Left renal pelvis (tissue), 4 donors: ENCODE measurements at places on chromosomes 6 and 20.

- no peak for DNase-seq
These were observed 23.7 kb downstream of the ECHDC1 start for GRCh38 chr6:127319686-127320085.

DNA sequence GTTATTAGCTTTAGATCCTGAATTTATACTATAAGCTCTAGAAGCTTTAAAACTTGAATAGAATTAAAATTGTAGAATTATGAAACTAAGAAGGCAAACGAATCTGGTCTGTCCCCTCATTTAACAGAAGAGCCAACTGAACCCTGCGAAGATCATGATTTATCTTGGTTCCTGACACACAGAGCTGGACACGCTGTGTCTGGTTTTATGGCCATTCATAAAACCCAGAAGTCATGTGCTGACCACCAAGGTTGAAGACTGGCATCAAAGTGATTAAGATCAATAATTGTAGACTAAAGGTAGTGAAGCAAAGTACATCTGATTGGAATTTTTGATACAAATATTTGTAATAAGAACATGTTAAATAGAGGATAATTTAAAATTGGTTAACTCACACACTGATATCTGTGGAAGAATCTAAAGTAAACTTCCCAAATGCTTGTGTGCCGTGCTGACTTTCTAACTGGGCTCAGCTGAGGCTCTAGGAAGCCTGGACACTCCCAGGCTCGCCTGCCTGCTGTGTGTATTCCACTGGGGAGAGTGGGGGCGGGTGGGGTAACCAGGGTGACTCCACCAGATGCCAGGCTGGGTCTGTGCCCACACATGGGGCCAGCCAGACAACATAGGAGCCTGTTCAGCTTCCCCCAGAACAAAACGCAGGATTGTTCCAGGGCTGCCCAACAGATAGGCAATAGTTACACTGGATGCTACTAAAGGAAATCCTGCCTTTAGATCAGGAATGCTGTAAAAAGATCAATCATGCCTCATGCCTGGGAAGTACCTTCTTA is 42.1 kb upstream of the SLC22A3 start:
- DNase-seq = no peak

- no peak for DNase-seq
These were observed 87.5 kb downstream of the RALGAPA2 start for GRCh38 chr20:20624914-20625313.

- DNase-seq = no peak
These were observed 536.7 kb upstream of the MMS22L start for GRCh38 chr6:97819710-97820109.

- DNase-seq = no peak
These were observed 46.1 kb downstream of the SLC35B3 start for GRCh38 chr6:8389036-8389818.

DNA sequence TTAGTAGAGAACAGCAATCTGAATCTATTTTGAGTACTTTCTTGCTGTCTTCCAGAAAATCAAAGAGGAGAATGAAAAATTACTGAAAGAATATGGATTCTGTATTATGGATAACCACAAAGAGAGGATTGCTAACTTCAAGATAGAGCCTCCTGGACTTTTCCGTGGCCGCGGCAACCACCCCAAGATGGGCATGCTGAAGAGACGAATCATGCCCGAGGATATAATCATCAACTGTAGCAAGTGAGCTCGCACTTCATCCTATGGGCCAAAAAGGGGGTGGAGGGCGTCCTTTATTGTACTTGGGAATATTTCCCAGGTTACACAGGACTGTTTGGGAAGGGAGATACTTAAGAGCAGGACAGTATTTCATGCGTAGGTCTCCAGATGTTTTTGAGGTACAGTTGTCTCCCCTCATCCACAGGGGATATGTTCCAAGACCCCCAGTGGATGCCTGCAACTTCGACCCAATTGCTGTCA is 37.3 kb upstream of the PLCG1 start:
- DNase-seq = no peak

DNA sequence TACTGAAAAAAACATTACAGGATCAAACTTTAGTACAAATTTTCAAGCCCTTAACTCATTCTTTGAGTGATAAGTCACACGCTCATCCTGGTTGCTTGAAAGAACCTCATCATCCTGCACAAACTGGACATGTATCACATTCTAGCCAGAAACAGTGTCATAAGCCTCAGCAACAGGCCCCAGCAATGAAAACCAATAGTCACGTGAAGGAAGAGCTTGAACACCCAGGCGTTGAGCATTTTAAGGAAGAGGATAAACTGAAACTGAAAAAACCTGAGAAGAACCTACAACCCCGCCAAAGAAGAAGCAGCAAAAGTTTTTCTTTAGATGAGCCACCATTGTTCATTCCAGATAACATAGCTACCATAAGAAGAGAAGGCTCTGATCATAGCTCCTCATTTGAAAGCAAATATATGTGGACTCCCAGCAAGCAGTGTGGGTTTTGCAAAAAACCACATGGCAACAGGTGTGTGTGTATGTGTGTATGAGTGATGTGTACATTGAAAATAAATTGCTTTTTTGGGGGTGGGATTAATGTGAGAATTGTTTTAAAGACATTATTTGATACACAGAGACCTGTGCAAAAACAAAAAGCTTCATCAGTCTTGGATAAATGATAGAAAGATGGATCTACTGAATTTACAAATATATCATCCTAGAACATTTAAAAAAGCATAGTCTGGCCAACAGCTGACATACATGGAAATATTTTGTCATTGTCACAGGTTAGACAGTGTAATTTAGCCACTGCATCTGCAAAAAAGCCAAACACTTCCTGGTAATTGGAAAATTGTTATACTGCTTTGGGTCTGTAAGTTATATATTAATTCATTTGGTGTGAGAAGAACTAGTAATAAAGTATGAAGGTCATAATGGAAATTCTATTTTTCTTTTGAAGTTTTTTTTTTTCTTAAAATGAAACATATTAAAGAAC is 50.1 kb downstream of the PHF3 start:
- DNase-seq = no peak
